ENCODE measurements at places on chromosomes 3 and 15.
A peak's percentile ranks its signal among the peaks of the same experiment; 100 is the strongest.

GRCh38 chr3:144221761-144222160 is 250.1 kb downstream of the DIPK2A start:
- no peak for DNase-seq

- DNase-seq = no peak
These were observed 41.5 kb downstream of the TMEM41A start for GRCh38 chr3:185457376-185457775.

DNA sequence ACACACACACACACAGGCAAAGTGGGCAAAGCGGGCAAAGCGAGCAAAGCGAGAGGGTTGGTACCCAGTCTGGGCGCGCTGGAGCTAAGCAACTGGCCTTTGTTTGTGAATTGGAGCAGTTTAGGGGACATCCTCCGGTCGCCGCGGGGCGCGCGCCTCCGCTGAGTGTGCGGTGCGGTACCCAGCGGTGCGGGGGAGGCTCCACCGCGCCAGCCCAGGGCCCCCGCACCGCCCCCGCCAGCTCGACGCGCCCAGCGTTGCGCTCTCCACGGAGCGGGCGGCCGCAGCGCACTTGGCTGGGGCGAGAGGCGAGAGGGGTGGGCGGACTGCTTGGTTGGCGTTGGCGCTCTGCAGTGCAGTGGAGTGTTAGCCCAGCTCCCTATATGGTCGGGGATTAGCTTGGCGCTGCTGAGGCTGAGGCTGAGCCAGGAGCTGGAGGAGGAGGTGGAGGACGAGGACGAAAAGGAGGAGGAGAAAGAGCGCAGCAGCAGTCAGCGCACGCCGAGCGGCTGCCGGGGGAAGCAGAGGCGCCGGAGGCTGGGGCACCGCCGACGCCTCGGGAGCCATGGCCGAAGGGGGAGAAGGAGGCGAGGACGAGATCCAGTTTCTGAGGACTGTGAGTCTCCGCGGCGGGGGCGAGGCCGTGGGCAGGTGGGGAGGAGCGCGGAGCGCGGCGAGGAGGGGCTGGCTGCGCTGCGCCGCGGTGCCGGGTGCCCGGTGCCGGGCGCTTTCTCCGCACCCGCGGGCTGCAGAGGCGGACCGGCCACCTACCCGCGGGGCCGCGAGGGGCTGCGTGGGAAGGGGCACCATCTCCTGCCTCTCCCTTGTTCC is at the start of gene RYR3:
TSS of gene RYR3 (plus strand) at position 487 of the 831 bp plus-strand sequence. CDS start at position 566, 79 bp downstream.
- DNase-seq = no peak

GRCh38 chr15:44034334-44034733 is 160.7 kb downstream of the FRMD5 start:
- no peak for DNase-seq

DNA sequence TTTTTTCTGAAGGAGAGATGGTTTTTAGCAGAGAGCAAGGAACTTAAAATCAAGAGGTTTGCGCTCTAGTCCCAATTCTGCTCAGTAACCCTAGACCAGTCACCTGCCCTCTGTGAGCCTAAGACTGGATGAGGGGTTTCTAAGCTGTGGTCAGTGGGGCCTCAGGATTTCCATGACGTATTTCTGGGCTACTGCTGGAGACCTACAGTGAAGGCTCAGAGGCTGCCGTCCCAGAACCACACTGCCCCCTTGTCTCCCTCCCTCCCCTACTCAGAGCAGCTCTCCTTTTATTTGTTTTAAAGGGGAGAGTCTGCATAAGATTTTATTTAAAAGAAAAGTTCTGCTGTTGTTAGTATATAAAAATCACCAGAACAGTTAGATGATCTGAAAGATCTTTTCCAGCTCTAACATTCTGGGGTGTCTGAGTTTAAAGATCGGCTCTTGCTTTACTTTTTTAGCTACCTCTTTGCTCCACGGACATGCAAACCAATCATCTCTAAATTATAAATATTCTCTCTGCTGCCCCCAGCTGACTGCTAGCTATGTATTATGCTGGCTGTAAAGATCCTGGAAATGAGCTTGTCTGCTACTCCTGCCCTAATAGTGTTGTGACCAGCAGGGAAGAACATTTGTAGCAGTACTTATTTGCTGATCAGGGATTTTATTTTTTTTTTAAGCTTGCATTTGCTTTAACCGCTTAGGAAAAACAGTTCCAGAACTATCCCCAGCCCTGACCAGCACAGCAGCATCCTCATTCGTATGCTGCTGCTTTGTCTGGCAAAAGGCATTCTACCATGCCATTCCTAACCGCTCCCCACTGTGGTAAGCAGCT is 28.6 kb upstream of the NDUFB4 start:
- no peak for DNase-seq

GRCh38 chr3:175957427-175957826 is 1098.3 kb downstream of the NAALADL2 start:
- DNase-seq = no peak

- DNase-seq = no peak
These were observed 544.3 kb downstream of the NTRK3 start for GRCh38 chr15:87712211-87712610.

DNA sequence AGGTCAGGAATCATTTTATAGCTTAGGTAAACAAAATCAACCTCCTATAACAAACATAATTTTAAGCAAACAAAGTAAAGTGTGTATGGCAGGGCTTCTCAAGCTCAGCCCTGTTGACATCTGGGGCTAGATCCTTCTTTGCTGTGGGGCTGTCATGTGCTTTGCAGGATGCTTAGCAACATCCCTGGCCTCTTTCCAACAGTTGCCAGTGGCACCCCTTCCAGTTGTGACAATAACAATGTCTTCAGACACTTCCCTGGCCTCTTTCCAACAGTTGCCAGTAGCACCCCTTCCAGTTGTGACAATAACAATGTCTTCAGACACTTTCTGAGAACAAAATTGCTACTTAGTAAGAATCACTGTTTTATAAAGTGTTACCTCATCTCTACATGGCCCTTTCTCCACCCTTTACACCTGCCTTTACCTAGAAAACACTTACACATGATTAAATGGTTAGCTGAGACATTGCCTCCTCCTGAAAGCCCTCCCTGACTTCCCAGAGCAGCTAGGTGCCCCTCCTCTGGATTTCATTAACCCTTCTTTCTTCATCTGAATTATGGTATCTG is 194.0 kb upstream of the LMCD1 start:
- DNase-seq = no peak

- DNase-seq = no peak
These were observed 180.7 kb upstream of the PDZRN3 start for GRCh38 chr3:73805435-73805834.

DNA sequence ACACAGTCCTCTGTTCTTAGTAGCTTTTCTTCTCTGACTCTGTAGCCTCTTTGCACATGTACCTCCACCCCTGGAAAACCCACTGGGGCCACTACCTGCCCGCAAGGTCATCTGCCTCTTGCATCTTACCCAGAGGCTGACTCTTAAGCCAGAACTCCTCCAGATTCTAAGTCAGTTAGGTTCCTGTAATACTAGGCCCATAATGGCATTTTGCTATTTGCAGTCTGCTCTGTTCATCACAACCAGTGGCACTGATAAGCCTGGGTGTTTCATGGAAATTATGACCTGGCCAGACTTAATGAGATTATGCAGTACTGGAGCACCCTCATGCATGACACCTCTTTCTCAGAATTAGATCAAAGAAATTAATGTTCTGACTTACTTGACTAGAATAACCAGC is 31.7 kb upstream of the ATG7 start:
- DNase-seq = no peak

- DNase-seq = peak; percentile 60
These were observed at the start of gene TTLL13 for GRCh38 chr15:90249203-90249863. Gene TTLL13 (plus strand): TSS chr15:90249556. CDS start chr15:90250631, 1,075 bp downstream.

- no peak for DNase-seq
These were observed 1033.7 kb downstream of the ROBO1 start for GRCh38 chr3:78734048-78734637.

- no peak for DNase-seq
These were observed 796.6 kb upstream of the GBE1 start for GRCh38 chr3:82558081-82558480.

DNA sequence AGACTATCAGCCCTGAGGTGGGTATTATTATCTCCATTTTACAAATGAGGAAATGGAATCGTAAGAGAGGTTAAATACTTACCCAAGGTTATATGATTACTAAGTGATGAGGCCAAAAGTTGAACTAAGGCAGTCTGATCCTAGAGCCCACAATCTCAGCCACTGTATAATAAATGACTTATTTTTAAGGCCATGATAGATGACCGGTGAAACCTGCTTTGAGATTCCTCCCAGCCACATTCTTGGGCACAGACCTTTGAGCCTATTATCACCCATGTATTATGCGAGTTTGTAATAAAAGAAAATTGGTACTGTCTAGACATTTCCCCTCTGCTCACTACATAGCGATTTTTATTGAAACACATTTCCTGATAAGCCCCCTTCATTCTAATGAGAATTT is 37.4 kb downstream of the POLQ start:
- DNase-seq = no peak

DNA sequence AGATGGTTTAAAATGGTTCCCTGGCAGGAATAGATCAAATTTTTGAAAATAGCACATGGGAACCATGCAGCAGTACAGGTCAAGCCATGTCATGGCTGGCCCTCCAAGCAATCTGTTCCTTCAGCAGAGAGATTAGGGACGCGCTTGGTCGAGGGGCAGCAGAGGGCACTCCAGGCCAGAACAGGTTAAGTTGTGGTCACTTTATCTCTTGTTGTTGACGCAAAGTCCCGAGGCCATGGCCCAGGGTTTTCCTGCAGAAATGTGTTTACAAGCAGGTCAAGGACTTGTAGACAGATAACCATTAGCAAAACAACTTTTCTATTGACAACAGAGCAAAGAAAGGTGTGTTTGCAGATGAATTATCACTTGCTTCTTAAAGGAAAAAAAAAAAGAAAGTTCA is 570.0 kb upstream of the NR2F2 start:
- no peak for DNase-seq

- DNase-seq = no peak
These were observed 84.0 kb upstream of the PLAAT1 start for GRCh38 chr3:193157051-193157450.

DNA sequence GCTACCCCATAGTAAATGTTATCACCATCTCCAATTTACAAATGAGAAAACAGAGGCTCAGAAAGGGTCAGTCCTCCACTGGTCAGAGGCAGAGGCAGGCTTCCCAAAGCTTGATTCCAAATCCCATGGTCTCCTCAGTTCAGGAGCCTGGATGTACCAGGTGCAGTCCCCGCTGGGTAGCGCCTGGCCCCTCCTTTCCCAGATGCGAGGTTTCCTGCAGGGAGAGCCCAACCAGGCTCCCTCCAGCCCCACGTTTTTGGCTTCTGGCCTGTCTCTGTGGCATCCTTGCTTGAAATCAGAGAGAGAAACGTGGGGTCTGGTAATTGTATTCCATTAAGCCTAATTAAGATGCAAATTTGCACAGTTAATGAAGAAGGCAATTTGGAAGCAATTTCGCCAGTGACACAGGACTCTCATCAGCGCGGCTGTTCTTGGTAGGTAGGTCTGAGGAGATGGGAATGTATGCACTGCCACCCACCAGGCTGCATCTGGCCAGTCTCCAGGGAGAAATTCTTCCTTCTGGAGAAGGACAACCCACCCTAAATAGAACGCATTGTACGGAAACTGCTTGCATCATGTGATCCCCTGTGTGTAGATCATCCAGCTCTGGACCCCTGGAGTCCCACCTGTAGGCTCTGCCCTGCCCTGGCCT is 50.5 kb downstream of the HRH1 start:
- no peak for DNase-seq

DNA sequence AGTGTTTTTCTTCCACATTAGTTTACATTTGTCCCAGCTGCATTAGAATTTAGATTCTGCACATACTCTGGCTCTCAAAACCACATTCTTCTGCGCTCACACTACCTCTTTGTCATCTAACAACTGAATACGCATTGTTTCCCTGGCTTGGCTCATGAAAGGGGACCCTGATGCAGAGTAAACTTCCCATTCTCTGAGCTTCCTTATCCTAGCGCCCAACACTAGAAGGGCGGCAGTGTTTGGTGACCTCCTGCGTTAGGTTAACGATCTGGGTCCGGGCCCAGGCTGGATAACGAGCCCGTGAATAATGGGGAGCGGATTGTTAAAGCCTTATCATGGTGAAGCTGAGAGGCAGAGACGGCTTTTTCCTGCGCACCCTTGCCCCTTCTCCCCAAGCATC is 63.9 kb downstream of the ETV5 start:
- DNase-seq = no peak

GRCh38 chr3:188158731-188159310 is 4.9 kb downstream of the LPP start:
- DNase-seq = no peak

- no peak for DNase-seq
These were observed 412.7 kb downstream of the OCA2 start for GRCh38 chr15:27686369-27686768.

DNA sequence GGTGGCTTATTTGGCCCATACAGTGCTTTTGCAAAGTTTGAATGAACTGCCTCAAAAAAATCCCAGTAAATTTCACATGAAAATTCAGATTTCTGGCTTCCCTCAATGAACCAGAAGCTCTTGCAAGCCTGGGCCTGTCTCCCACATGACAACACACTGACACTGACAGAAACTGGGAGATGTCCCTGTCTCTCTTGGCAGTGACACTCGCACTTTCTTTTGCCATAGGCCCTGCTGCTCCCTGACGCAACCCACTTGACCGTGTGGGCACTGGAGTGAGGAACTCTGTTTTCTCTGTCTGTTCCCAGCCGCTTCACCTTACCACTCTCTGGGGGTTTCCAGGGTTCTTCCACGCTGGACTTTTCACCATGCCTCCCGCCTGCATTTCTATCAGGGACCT is 524.5 kb downstream of the SHQ1 start:
- DNase-seq = no peak

DNA sequence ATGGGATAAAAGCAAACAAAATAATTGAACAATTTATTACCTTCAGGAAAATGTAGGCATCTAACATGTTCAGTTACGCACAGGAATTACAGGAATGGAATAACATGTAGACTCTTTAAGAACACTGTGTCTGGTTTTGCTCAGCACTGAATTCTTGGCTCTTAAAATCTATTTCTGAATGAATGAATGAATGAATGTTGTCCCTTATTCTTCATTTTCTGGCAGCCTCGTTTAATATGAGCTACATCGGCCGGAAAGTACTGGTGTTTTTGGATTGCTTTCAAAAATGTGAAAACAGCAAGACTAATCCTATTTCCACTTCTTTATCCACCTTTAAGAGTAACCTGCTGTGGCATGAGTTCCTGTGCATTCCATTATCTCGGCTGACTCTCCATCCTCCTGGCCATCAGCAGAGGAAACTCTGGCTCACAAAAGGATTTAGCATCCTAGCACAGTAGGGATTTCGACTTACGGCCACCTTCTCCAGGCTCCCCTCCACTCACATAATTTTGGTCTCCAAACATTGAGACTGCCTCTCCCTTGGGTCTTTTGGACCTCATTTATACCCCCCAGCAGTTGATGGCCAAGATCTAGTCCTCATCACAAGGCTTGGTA is 145.3 kb downstream of the FOXP1 start:
- DNase-seq = no peak

- DNase-seq = no peak
These were observed 58.5 kb upstream of the SAMMSON start for GRCh38 chr3:69941037-69941436.

DNA sequence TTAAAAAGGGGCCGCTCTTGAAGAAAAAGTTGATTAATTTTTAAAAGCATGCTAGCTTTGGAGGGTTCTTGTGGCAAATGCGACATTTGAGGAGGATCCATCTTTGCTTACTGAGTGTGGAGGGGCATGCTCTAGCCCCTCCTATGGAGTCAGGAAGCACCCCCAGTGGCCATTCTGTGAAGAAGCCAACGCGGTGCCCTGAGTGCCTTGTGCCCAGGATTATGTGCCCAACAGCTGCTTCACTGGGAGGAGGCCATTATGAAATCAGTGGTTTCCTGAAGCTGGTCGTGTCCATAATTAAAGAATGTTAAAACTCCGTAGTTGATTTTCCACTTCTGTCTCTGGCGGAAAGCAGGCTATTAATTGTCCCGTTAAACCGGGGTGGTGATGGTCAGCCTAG is 69.1 kb upstream of the TNFAIP8L3 start:
- no peak for DNase-seq
